Cerebellar cortex (tissue), 1 donor: ENCODE measurements at places on chromosomes 6 and 20.

GRCh38 chr6:70327036-70327435, 24.2 kb upstream of the COL9A1 start:
- DNase-seq = no peak

DNA sequence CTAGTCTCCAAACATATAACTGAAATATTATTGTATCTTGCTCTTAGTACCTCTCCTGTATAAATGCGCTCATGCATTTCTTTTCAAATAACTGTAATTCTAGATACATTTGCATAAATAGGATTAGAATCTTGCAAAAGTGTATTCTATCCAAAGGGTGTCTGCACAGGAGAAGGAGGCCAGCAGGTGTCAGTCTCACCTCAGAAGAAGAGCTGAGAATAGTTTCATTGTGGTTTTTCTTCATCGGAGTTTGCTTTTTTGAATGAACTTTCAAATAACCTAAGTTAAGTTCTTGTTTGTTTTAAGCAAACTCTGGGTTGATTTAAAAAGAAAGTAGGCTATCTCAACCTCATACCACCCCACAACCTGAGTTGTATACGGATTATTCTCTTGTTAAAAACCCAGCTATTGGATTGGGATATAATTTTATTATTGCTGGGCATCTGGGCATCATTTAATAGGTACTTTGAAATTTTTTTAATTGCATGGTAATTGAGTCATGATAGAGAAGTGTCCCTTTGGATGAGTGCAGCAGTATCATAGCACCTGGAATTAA, 125.0 kb upstream of the MLIP start:
- peak; percentile 25 for DNase-seq

GRCh38 chr6:144928847-144929246, 643.7 kb downstream of the UTRN start:
- no peak for DNase-seq

DNA sequence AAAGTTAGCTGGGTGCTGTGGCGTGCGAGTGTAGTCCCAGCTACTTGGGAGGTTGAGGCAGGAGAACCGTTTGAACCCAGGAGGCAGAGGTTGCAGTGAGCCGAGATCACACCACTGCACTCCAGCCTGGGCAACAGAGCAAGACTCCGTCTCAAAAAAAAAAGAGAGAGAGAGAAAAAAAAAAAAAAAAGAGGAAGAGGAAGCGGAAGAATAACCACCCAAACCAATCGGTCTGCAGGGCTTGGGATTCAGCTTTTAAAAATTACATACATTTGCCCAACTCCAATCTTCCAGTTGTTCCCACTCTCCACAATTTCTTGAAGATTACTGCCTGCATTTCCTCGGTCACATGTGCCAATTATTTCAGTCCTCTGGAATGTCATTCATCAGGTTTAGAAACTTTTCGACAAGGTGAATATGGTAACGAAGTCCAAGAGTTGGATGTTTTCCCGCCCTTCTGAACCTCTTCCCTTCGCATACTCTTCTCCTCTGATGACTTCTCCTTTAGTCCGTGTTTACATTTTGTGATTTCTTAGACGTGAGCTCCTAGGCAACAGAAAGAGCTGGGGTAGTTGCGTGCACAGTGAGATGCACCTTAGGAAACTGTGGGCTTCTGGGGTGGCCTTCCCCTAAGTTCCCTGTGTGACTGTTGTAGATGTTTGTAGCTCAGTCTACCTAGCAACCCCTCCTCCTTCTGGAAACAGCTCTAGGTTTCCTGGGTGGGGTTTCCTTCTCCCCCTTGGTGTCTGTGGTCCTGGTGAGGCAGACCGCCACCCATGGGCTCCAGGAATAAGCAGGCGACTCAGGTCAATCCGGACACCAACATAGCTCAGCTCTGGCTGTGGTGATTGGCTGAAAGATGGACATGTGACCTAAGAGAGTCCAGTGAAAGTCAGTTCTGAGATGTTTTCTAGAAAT, 63.0 kb upstream of the NCOA3 start:
- DNase-seq = peak; percentile 19

DNA sequence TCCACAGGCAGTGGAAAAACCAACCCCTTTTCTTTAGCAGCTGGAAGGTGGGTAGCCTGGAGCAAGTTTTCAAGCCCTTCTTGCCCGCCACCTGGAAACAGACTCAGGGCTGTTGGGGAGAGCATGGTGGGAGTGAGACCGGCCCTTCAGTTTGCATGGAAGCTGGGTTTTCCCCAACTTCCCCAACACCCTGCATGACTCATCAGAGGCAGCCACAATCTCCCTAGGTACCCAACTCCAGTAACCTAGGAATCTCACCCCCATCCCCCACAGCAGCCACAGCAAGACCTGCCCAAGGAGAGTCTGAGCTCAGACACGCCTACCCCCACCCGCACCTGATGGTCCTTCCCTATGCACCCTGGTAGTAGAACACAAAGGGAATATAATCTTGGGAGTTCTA, 86.3 kb upstream of the IRAK1BP1 start:
- DNase-seq = no peak

DNA sequence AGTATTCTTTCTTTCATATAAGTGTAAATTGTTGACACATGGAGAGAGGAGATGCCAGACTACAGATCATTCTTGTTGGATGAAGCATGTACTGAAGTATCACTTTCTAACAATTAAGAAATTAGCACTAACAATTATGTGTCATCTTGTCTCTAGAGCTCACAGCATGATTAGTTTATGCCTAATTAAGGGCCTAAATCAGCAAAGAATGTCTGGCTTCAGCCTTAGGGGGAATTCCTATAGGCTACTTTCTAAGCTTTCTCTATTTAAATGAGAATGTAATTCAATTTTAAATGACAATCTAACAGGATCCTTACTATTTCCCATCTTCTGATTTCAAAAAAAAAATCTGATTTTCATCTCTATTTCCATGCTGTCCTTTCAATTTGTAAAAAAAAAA, 371.0 kb downstream of the EPHA7 start:
- no peak for DNase-seq

- DNase-seq = no peak
Measured at GRCh38 chr20:44784688-44785087, 25.7 kb downstream of the RIMS4 start.

DNA sequence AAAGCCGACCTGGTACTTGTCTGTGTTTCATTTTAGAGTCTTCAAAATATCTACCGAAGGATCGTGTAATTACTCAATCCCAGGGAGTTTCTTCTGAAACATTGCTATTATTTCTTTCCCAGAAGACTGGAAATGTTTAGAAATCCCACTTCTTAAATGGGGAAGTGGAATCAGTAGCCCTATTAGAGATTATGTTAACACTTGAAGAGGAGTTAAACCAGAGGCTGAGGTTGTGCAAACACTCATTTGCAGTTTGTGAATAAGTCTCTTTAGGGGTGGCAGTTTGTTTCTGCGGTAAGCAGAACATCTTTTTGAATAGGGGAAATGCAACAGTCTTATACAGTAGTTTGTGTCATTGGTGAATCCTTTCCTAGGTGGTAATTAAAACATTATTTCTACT, 21.3 kb downstream of the DSP start:
- DNase-seq = no peak

GRCh38 chr6:7684843-7685242, 41.1 kb upstream of the BMP6 start:
- no peak for DNase-seq

GRCh38 chr20:36277546-36277945, 28.6 kb upstream of the DLGAP4 start:
- no peak for DNase-seq

DNA sequence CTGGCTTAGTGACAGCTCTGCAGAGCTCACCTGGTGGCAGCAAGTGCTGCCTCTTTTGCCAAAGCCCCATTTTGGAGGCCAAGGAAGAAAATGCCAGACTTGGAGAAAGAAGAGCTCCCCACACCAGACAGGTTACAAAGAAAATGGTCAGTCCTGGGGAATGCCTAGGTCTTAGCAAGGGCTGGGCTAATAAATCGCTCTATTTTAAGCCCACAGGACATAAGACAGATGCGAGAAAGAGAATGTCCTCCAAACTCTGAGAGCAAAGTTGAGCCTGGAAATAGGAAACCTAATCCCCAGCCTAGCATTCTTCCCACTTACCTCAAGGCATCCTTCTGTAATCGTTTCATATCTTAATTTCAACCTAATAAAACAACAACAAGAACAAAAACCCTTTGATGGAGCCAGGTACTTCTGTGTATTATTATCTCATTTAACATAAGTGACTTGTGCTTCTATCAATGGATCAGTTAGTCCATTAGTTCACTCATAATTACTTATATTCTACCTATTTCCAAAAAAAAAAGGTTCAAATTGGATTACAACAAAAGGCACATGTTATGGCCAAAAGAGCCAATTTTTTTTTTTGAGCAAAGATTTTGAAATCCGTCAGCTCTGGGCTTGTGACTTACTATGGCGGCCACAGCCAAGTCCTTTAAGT, 40.4 kb upstream of the FAM83C start:
- DNase-seq = no peak

DNA sequence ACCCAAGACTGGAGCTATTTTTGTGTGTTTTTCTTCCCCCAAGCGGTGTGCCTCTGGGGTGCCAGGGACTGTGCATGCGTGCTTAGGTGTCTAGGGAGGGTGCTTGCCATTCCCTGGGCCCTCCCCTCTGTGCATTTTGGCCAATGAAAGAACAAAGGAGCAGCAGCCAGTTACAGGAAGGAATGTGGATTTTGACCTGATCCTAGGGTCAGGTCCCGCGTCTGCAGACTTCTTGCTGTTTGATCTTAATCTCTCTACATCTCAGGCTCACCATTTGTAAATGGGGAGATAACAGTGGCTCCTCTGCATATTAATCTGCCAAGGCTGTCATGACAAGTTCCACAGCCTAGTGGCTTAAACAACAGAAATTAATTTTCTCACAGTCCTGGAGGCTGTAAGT, 699.1 kb downstream of the QKI start:
- DNase-seq = no peak

GRCh38 chr20:5372371-5372770, 55.6 kb upstream of the PROKR2 start:
- DNase-seq = no peak

DNA sequence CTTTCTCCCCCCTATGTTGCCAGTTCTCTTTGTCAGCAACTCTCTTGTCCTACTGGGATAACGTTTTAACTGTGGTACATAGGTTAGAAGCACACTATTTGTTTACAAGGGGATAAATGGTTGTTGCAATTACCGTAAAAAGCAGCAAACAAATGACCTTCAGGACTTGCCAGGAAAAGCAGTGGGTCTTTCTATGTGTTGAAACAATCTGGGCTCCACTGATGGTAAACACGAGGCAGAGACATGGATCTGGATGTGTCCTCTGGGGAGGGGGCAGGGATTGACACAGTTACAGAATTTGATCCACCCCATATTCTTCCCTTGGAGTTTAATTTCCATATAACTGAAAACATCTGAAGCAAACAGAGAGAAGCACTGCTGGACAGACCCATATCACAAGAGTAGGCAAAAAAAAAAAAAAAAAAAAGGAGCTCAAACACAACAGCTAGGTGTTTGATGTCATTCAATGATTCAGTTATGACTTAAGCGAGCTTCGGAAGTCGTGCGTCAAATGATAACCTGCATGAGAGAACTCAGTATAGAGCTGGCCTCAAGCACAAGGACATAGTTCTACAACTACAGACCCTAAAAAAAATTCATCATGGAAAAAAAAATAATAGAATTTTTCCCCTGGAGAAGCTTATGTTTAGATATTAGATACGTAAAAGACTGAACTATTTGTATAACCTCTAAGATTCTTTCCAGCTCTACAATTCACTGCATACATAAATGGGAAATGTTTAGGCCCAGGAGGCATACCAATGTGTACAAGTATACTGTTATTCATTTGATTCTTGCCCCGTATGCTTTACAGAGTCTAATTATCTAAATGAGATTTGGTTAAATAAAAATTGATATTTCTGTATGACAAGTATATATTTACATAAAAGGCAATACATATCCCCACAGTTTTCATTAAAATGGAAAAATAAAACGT, 127.7 kb downstream of the ALDH8A1 start:
- DNase-seq = no peak

GRCh38 chr6:6256886-6257285, 63.6 kb downstream of the F13A1 start:
- no peak for DNase-seq

DNA sequence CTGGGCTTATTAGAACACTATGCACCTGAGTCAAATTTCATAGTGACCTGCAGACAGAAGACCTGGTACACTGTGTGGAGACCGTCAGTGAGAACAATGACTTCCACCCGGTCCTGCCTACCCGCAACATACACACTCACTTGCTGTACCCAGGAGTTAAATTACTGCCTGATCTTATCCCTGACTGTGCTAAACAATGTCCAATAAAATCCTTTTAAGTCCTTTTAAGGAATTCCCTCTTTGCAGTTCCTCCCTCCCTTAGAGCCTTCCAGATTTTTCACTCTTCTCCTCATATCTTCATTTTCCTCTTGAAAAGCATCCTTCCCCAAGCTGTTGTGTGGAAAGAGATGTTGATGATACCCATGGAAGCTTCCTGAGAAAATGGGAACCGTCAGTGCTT, 3.4 kb upstream of the KCNG1 start:
- no peak for DNase-seq

GRCh38 chr20:4999788-5000187, 1.5 kb downstream of the SLC23A2 start:
- no peak for DNase-seq

DNA sequence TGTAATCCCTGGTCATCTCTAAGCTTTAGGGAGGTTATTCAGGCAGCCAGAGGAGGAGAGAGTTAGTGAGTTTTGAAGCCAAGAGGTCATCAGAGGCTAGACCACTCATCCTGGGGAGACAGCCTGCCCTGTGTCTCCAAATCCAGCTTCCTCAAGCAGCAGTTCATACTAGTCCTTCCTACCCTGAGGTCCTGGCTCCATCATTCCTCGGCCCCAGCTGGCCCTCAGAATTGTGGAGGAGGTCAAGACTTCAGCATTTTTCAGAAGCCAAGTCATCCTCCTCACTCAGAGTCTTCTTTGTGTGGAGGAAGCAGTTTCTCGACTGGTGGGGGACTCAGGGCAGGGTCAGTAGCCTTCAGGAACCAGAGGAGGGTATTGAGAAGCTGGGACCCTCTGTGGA, 12.4 kb upstream of the KIAA1755 start:
- DNase-seq = no peak

DNA sequence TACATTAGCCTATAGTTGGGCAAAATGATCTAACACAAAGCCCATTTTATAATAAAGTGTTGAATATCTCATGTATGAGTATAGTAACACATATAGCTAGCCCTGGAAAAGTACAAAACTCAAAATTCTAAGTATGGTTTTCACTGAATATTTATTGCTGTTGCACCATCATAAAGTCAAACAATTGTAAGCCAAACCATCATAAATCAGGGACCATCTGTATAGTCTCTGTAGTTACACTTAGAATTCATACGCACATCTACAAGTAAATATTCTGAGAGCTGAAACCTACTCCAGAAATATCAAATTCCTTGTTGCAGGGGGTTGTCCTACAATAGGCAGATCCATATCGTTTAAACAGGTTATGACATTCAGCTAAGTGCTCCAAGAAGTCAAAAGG, 817.3 kb downstream of the BCKDHB start:
- no peak for DNase-seq

DNA sequence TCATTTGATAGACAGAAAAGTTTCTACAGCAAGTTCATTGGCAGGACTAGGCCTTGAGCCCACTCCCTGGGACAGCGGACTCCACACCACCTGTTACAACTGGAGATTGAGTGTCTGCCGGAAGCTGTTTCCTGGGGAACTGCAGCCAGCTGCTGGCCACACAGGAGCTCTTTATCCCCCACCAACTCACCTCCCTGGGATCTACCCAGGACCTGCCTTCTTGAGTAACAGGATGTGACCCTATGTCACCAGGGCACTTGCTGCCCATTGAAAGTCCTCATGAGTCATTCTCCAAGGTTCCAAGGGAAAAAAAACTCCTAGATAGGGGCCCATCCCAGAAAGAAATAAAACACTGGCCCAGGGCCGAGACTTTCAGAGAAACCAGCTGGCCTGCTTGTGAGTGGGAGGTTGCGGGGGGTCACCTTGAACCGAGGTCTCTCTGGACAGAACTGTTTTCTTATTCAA, 37.4 kb upstream of the SLC9A8 start:
- no peak for DNase-seq
